ENCODE measurements at places on chromosomes 1 and 21.

- DNase-seq, result no peak
Observed at GRCh38 chr1:164801246-164801731, 242.3 kb downstream of the PBX1 start.

DNA sequence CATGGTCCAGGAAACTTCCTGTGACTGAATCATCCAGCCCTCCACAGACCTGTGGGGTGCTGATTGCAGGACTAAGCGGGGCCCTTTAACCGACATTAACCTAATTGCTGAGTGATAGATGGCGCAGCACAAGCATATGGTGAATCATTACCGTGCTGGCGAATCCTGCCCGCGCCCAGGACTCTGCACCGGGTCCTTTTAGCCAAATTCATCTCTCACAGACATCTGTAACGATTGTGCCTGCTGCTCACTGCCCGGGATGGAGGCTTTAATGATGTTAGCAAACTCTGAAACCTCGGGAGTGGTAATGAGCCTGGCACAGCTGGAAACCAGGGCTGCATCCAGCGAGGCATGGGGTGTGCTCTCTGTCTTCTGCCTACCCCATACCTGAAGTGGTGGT, 147.3 kb upstream of the CD34 start:
- DNase-seq, result no peak

- no peak for DNase-seq
Observed at GRCh38 chr1:212822956-212823355, 24.5 kb downstream of the SPATA45 start.

- no peak for DNase-seq
Observed at GRCh38 chr1:239630767-239631166, 244.4 kb downstream of the CHRM3 start.

GRCh38 chr1:230754796-230755195, 7.6 kb downstream of the CAPN9 start:
- DNase-seq, result peak; percentile 54

- no peak for DNase-seq
Observed at GRCh38 chr1:163864207-163864606, 542.5 kb downstream of the NUF2 start.

DNA sequence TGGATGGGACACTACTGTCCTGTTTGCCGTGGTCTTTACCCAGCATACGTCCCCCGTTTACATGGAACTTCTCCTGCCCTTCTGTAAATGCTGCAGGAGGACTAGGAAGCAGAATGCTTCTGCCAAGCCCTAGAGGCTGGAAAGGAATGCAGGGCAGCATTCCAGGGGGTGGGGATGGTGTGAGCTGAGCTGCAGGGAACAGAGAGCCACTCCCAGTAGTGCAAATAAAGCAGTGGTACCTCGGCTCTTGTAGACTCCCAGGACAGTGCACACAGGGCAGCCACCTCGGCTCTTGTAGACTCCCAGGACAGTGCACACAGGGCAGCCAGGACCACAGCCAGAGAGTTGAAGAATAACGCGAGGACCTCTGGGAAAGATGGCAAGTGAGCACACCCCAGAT, 35.4 kb downstream of the PTPRU start:
- DNase-seq, result peak; percentile 63

DNA sequence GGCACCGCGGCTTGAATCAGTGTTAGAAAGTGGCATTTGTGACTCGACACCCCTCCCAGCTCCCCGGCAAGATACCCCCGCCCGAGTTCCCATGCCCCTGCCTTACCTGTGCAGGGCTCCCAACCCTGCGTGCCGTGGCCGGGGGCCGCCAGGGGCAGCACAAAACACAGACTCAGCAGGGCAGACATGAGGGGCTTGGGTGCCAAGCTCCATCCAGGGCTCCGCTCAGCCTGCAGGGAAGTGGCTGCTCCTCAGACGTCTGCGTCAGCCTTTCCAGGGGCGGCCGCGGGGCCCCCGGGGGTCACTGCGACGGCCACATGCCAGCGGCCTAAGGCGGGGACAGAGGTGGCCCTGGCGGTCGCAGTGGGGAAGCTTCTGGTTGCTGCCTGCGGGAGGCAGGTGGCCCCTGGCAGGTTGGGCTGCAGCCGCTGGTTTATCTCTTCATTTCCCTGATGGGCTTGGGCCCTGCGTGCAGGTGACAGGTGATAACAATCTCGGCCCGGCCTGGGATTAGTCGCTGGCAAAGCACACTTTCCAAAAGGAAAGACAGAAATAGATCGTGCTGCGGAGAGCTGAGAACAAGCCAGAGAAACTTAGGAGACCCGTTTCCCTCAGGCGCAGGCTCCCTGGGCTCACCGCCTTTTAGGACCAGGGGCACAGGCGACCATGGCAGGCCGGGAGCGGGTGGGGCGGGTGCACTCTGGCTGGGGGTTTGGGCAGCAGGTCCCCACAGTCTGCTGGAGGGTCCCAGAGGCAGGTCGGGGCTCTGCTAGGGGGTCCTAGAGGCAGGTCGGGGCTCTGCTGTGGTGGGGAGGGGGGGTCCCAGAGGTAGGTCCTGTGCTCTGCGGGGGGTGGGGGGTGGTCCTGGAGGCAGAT, at the start of gene TSPEAR:
TSS of gene TSPEAR (minus strand) at position 246 of the 876 bp plus-strand sequence. CDS start at position 188, 58 bp downstream.
- no peak for DNase-seq

- DNase-seq, result no peak
Observed at GRCh38 chr1:65421351-65422025, 1.0 kb downstream of the LEPR start.

DNA sequence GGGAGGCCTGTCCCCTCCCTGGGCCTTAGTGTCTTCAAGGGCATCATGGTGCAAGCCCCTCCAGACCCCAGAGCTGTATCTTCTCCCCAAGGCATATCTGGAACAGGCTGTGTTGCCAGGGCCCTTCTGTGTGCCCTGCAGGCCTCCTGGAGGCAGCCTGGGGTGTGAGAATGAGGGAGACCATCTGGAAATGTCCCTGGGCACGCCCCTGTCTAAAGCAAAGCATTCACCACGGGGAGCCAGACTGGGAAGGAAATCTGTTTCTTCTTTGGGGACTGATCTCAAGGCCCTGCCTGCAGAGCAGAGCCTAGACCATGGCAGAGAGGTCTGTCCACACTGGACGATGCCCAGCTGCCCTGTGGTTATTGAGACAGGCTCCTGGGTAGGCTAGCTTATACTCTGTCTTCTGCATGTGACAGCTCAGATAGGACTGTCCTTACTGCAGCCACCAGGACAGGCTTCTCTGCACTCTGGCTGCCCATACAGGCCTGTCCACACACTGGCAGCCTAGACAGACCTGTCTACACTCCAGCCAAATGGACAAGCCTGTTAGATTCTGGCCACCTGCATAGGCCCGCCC, 24.6 kb downstream of the PODN start:
- no peak for DNase-seq

All from H4 (cell line).